CD4-positive, alpha-beta T cell treated with Interferon alpha-2 for 1 hour (primary cell): ENCODE measurements at places on chromosomes 3 and 15.

GRCh38 chr3:105533960-105534359, 167.3 kb downstream of the ALCAM start:
- no peak for DNase-seq

- DNase-seq: no peak
These were observed 576.7 kb downstream of the CADM2 start for GRCh38 chr3:85535517-85535916.

DNA sequence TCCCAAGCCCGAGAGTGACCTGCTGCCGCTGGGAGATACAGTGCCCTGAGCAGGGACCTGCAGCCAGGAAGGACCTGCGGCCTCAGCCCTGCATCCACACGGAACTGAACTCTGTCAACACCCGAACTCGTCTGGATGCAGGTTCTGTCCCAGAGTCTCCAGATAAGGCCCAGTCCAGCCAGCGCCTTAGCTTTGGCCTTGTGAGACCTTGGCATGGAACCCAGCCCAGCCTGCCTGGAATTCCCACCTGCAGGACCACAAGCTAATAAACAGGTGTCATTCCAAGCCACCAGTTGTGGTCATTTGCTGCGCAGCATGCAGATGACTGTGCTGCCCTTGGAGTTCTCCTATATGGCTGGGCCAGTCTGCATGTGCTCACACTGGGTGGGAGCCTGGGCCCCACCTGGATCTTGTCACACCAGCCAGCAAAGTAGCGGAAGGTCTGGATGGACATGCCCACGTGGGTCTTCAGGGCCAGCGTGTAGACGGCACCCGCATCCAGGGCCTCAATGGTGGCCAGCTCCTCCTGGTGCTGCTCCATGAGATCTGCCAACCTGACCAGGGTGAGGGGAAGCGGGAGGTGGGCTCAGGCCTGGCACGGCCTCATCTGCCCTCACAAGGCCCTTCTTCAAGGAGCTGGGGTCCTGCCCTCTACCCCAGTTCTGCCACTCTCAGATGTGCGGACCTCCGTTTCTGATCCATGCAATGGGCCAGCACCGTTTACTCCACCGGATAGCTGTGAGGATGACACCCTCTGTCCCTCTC, 47.2 kb upstream of the SLC41A3 start:
- no peak for DNase-seq

GRCh38 chr15:53530761-53531160, 228.7 kb downstream of the WDR72 start:
- DNase-seq: no peak

GRCh38 chr3:140941090-140941433, 574 bp upstream of the SLC25A36 start:
- no peak for DNase-seq

DNA sequence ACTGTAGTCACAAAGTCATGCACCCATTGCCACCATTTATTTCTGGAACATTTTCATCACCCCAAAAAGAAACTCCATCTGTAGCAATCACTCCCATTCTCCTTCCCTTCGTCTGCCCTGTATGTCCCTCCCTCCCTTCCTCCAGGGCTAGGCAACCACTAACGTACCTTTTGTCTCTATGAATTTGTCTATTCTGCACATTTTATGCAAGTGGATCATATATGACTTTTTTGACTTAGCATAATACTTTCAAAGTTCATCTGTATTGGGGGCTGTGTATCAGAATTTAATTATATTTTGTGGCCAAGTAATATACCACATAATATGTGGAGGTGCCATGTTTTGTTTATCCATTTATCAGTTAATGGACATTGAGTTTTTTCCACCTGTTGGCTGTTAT, 201.6 kb downstream of the FEZF2 start:
- DNase-seq: no peak

DNA sequence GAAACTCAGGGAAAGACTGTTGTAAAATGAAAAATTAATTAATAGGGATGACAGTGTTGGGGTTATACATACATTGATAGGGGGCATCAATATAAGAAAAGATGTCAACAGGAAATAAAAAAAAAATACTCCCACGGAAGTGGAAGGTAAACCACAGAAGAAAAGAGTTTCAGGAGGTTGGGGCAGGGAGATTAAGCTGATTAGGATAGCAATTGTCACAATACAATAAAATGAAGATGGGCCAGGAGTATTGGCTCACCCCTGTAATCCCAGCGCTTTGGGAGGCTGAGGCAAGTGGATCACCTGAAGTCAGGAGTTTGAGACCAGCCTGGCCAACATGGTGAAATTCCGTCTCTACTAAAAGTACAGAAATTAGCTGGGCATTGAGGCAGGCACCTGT, 536.1 kb downstream of the AGBL1 start:
- peak; percentile 20 for DNase-seq

GRCh38 chr15:63628123-63628822, 31.1 kb downstream of the FBXL22 start:
- no peak for DNase-seq

DNA sequence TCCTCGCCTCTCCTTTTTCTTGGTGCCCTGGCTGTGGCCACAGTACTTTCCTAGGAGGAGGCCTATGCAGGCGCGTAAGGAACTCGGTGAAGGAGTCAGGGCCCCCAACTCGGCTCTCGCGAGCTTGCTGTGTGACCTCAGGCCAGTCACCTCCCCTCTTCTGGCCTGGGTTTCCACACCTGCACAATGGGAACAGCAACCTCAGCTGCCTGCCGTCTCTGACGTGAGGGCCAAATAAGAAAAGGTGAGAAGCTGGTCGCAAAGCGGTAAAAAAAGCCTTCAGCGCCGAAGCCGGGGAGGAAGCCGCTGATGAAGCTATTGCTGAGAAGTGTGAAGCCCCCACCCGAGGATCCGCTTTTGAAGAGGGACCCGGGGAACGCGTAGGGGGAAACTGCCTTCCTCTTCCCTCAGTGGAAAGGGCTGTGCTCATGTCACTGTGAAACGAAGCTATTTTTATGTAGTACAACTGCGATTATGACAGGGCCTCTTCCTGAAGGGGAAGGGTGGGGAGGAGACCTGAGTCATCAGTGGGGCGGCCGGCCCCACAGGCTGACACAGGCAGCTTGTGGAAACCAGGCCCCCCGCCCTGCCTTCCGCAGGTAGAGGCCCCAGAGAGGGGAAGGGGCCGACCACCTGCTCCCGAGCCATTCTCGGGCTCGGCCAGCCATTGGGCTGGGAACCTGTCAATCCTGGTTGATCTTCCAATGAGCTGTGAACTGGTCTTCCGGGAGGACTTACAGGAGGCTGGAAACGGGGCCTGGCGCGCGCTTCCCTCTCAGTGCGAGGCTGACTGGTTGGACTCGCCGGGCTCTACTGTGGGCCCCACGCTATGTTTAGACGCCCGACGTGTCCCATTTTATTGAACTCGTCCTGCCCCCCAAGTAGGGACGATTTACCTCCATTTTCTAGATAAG, 18.0 kb upstream of the ANKDD1A start:
- peak; percentile 96 for DNase-seq

DNA sequence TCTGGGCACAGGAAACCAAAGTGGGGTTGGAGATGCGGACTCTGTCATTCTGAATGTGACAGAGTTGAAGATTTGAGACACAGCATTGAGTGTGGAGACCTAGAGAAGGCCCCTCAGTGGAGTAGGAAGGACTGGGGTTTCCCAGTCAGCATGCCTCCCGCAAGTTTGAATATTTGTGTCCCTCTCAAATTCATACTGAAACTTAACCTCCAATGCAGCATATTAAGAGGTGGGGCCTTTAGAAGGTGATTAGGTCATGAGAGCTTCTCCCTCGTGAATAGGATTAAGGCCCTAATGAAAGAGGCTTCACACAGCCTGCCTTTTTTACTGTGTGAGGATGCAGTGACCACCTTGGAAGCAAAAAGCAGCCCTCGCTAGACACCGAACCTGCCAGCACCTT, 8.0 kb downstream of the HDDC3 start:
- no peak for DNase-seq

GRCh38 chr15:79682285-79682684, 214.5 kb downstream of the MTHFS start:
- DNase-seq: no peak

- DNase-seq: no peak
These were observed 407.0 kb downstream of the GAP43 start for GRCh38 chr3:116030131-116030850.

DNA sequence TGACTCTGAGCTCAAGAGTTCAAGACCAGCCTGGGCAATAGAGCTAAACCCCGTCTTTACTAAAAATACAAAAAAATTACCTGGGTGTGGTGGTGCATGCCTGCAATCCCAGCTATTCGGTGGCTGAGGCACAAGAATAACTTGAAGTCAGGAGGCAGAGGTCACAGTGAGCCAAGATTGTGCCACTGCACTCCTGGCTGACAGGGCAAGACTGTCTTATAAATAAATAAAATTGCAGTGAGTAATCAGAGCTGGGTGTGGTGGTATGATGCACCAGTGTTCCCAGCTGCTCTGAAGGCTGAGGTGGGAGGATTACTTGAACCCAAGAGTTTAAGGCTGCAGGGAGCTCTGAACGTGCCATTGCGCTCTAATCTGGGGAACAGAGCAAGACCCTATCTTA, 55.9 kb upstream of the GCNT3 start:
- DNase-seq: no peak
